ENCODE measurements at places on chromosomes 6 and 20. TPM values are rescaled to one million over a fixed set of nuclear protein-coding genes. Genes with fewer than 3 reads are reported as not detected.

DNA sequence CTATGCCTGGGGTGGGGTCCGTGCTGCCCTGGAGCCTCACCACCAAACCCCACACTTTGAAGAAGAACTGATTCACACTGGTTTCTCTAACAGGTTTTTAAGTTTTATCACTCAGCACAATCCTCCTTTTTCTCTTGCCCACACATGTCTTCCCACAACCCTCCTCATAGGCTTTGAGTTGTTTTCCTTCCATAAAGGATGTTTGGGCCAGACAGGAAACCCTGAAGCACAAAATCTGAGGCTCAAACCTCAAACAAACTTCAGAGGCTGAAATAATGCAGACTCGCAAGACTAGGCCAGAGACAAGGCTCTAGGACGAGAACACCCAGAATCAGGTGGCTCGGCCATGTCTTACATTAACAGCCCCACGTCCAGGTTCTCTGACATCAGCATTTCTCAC lies 35.3 kb downstream of the EZR start:
- H3K27me3 ChIP-seq: no peaks in the 10 kb centered on the region
- peaks cover 2% of the 10 kb centered on the region for H3K4me1 ChIP-seq
- H3K36me3 ChIP-seq: peaks cover 48% of the 10 kb centered on the region
- no peak for DNase-seq
- H3K27ac ChIP-seq: no peak overlapping the region

- H3K4me1 ChIP-seq: no peaks in the 10 kb centered on the region
- no peak for DNase-seq
- no peak overlapping the region for H3K4me3 ChIP-seq
Observed at GRCh38 chr6:43338243-43338642, 29.6 kb upstream of the CRIP3 start.

DNA sequence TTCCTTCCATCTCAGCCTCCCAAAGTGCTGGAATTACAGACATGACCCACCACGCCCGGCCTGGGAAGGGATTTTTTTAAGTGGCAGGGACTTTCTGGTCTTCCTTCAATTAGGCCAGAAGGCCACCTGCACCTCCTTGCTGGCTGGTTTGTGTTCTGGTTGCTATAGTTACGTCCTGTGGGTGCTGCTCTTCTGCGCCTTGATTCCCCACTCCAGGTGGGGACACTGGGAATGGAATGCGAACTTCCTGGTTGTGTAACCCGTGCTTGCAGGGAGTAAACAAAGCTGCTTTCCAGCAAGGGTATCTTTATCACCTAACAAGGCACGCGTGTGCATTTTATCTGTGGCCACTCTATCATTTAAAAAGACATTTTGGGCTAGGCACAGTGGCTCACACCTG lies 117.7 kb downstream of the PLEKHG1 start:
- no peak overlapping the region for H3K27ac ChIP-seq
- no peak for DNase-seq
- no peak overlapping the region for H3K4me3 ChIP-seq

DNA sequence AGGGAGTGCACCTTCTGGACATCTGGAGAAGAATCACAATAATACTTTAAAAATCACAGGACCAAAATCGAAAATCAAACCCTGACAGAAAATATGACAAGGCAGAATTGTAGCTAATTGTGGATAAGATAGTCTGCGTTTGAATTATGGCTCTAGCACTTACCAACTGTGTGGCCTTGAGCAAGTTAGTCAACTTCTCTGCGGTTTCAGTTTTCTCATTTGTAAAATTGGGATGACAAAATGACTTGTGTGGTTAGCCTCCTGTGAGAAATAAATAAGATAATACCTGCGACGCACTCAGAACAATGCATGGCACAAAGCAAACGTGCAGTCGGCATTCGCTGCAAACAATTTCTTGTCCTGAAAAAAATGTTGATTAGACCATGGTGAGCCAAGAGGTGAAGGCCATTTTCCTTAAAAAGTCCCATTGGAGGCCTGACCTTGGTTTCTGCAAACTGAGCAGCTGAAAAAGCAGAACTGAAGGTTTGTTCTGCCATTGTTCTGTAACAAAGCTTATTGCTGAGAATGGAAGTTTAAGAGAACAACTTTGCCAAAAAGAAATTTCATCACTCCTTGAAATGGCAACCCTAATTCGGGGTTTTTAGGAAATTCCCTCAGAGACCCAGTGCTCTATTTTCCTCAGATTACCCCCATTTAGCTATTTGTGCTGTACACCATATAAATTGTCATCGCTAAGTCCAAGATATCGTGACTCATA lies 266.3 kb downstream of the ERMARD start:
- no peak overlapping the region for H3K4me3 ChIP-seq
- H3K27ac ChIP-seq: no peak overlapping the region
- DNase-seq: no peak

DNA sequence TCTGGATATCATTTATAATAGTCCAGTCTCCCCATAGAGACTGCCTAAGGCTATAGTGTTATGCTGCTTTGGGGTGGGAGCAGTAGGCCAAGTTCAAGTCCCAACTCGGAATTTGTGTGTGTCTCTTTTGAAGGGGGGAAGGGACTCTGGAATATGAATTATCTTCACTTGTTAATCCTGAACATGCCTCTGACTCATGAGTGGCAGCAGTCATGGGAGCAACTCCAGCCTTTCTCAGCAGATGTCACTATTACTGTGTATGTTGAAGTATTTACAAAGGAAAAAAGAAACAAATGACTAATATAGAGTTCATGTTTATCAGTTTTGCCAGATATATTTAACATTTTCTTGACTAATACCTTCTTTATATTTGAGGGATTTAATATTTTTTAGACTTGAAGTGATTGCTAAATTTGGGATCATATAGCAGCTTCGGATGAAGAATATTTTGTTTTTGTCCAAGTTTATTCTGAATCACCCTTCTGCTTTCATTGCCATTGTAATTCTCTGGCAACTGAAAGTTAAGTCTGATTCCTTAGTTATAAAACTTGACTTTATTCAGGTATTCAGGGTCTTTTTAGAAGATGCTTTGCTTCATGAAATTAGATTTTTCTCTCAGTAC lies 23.4 kb downstream of the FAM217A start:
- H3K27ac ChIP-seq: peak overlapping the region; percentile 61
- H3K4me3 ChIP-seq: no peak overlapping the region
- H3K4me1 ChIP-seq: peaks cover 22% of the 10 kb centered on the region
- H3K27me3 ChIP-seq: no peaks in the 10 kb centered on the region

DNA sequence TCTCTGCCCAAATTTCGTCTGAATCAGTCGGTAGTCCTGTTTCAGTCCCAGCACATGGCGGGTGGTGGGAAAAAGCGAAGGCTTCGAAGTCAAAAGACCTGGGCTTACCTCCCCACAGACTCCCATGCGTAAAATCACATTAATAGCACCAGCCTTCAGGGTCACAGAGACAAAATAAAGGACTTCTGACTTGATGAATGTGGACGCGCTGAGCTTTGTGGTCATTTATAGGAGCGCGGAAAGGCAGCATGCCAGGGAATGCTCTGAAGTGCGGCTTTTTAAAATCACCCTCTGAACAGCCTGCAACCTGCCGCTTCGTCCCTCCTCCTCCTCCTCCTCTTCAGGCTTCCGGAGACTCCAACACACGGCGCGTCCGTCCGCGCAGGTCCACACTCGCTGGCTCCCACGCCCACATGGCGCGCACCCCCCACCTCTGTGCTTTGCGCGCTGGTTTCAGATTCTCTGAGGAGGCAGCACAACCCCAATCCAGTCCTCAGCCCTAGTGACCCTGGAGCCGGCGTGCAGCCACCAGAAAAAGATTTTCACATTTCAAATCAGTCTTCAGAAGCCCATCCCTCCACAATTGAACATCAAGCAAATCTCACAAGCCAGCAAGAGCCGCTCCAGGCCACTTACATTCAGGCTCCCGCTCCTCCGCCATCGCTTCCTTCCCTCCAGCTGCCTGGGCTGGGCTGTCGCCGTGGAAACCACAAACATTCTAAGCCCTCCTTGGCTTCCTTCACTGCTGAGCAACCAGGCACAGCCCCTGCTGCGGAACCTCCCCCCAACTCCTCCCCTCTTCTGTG lies at the start of gene C6orf118:
Gene C6orf118, minus strand, starts transcription at position 680 of the 806 bp plus-strand sequence. Its CDS starts 19 bp downstream, at position 661.
- H3K4me3 ChIP-seq: peak within 1 kb of the TSS; percentile 54
- no peaks in the 10 kb centered on the region for H3K4me1 ChIP-seq
- no peaks in the 10 kb centered on the region for H3K36me3 ChIP-seq
- DNase-seq: peak; percentile 84

The SRC gene
- polyA plus RNA-seq: 23.8 TPM

The HSPA12B gene
- polyA plus RNA-seq: 0.46 TPM

All from SK-N-SH (cell line).